Neural progenitor cell (in vitro differentiated cells): ENCODE measurements at places on chromosomes 6 and 20. TPM values are rescaled to one million over a fixed set of nuclear protein-coding genes. Genes with fewer than 3 reads are reported as not detected.

The PNPLA1 gene
- not detected in 2 replicates for total RNA-seq

The PI3 gene
- not detected in 2 replicates for total RNA-seq

GRCh38 chr20:57458400-57459160 lies 66.4 kb downstream of the CTCFL start:
- DNase-seq, result no peak

- no peak for DNase-seq
Observed at GRCh38 chr6:73078908-73079610, 146.2 kb downstream of the KHDC1L start.

The VWA7 gene
- total RNA-seq, result 0.15 and 0.34 TPM in 2 replicates

DNA sequence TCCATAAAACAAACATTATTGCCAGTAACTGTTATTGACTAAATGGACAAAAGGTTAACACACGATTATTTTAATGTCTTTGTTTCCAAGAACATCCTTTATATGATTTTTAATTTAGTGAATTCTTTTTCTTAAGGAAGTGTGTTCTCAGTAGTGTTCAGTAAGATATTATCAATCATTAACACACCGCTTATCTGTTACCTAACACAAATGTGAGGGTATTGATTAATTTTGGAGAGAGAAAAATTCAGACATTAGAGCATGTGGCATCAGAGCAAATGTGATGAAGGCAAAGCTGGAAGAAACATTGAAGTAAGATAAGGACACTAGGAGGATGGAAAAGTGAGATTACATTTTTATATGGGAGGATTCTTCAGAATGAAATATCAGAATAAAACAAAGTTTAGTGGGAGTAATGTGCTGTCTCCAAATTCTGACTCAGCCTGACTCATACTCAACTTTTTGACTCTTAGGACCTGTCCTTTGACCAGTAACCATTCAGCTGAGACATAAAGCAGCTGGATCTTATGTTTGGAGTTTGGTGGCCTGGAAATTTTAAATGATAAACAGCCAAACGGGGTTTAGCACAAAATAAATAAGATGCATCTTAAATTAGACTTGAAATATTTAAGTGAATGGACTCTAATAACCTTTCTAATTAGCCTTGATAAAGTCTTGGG lies 348.6 kb downstream of the CD109 start:
- no peak for DNase-seq

- no peak for DNase-seq
Observed at GRCh38 chr20:32993496-32994050, 10.7 kb downstream of the SUN5 start.

DNA sequence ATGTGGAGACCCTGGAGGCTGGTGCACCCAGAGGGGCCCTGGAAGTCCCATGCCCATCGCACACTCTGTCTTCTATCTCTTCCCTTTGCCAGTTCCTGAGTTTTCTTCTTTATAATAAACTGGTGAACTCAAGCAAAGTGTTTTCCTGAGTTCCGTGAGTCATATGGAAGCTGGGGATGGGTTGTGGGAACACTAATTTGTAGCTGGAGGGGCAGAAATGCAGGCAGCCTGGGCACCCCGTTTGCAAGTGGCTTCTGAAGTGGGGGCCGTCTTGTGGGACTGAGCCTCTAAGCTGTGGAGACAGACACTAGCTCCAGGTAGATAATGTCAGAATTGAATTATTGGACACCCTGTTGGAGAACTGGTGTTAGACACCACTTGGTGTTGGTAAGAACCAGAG lies 3.2 kb upstream of the PPP1R3G start:
- DNase-seq, result no peak

DNA sequence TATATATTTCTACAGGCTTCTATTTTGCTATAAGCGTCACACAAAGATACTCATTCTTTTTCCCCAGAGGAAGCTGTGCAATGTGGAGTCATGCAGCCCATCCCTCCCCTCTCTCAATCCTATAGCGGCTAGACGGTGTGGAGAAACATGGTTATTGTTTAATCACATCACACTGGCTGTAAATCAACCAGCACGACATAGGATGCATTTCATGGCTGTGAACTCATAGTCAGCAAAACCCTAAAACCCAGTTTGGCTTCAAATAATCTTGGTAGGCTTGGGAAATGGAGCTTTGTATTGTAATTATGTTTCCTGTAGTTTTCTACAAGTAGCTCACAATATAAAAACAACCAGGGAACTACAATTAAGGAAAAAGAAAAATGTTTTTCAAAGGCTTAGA lies 16.8 kb downstream of the FOXC1 start:
- no peak for DNase-seq

DNA sequence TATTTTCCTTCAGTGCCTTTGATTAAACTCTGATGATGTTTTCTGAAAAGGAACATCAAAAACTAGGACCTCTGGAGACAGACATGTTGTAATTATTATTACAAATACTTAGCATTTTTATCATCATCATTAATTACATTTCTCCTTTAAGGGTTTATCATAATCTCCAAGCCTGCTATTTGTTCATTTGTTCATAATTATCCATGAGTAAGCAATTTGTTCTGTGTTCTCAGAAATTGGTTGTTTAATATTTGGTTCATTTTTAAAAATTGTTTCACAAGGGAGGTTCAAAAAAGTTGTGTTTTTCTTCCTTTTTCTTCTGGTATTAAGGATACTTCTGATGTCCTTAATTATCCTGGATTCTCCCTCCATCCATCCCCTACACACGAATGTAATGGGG lies 850.2 kb upstream of the FLRT3 start:
- no peak for DNase-seq

- no peak for DNase-seq
Observed at GRCh38 chr20:3612795-3613572, 50.2 kb downstream of the GFRA4 start.

GRCh38 chr6:135506270-135506997 lies 8.9 kb upstream of the AHI1 start:
- DNase-seq, result peak; percentile 37

DNA sequence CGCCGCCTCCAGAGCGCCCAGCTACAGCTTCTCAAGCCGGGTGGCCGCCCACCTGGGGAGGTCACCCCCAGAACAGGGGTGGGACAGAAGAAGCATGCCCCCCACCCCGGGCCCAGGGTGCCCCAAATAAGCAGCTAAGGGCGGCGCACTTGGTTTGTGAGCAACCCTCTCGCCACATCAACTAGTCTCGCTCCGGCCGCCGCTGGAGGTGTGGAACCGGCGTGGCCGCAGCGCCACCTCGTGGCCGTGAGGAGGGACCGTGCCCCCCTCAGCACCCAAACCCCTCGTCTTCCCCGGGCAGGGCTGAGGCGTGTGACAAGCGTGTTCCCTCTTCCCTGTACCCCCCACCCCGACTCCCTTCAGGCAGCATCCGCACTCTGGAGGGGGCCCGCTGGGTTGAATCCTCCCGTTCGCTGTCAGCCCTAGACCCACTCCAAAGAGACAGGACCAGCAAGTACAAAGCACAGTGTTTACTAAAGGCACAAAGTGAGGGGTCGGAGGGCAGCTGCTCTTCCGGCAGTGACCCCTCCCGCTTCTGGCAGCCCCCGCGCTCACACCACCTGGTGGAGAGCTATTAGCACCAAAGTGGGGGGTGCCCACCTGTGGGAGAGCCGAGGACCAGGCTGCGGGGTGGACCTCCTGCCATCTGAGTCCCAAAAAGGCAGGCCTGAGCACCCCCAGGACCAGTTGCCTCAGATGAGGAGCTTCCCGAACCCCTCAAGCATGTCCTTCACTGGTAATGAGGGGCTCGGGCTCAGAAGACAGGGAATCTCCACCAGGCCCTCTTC lies 45.4 kb downstream of the MDFI start:
- peak; percentile 91 for DNase-seq

DNA sequence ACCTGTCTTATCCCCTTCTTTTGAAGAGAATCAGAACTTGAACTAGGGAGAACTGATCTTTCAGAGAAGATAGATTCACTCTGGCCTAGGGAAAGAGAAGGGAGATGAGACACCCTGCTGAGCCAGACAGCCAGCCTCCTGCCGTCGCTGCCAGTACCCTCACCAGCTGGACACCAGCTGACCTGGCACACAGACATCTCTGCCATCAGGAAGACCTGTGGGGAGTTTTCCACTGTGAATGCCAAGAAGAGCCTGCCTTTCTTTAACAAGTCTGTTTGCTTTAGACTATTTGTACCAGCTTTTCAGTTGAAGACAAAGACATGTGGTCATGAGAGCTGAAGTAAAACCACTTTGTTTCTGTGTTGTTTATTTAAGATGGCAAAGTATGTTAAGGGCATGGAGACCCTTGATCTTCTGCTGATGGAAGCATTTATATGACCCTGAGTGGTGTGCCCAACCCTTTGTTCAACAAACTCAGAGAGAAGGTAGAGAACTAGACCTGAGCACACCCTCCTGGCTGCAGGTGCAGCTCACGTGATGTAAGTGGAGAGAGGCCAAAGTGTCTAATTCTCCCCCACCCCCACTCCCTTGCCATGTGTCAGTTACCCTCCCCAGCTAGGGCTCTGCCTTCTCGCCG lies 82.3 kb upstream of the SLC24A3 start:
- no peak for DNase-seq

- DNase-seq, result no peak
Observed at GRCh38 chr6:137426007-137426689, 68.0 kb downstream of the OLIG3 start.

The ZNF311 gene
- total RNA-seq, result 1.9 and 2.0 TPM in 2 replicates

The MCHR2 gene
- total RNA-seq, result not detected in 2 replicates

The SCUBE3 gene
- 9.0 and 11.4 TPM in 2 replicates for total RNA-seq

The BAK1 gene
- total RNA-seq, result 13.9 and 40.0 TPM in 2 replicates

The TAF11 gene
- total RNA-seq, result 51.8 and 75.0 TPM in 2 replicates

DNA sequence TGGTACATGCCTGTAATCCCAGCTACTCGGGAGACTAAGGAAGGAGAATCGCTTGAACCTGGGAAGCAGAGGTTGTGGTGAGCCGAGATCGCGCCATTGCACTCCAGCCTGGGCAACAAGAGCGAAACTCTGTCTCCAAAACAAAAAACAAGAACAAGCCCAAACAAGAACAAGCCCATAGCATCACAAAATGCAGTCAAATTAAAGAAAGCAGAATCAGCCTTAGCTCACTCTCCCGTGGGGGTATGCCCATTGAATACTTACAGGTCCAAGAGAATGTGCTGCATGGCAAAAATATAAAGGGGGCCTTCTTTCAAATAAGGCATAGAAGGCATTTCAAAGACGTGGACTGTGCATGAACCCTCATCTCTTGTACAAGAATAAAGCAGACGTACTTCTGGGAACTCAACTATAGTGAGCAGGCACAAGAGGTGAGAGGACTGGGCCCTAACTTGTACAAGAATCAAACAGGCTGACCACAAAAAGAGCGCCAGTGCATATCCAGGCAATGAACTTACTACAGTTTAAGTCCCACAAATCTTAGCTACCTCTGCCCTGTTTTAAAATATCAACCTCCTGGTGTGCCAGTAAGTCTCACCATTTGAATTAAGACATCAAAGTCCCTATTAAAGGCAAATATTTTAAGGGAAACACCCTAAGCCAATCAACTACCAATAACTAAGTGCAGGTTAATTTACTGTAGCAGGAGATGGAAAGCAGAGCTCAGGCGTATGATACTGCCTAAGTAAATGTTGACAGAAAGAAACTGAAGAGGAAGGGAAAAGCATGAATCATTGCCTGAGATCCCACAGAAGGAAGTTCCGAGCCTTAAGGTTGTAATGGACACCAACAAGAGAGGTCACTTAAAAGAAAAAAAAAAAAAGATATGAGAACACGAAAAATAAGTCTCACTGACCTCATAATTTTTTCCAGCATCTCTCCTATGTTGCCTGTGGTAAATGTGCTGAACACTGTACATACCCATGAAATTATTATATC lies 37.4 kb downstream of the TOMM6 start:
- DNase-seq, result no peak

The FAM135A gene
- 68.8 and 85.3 TPM in 2 replicates for total RNA-seq

DNA sequence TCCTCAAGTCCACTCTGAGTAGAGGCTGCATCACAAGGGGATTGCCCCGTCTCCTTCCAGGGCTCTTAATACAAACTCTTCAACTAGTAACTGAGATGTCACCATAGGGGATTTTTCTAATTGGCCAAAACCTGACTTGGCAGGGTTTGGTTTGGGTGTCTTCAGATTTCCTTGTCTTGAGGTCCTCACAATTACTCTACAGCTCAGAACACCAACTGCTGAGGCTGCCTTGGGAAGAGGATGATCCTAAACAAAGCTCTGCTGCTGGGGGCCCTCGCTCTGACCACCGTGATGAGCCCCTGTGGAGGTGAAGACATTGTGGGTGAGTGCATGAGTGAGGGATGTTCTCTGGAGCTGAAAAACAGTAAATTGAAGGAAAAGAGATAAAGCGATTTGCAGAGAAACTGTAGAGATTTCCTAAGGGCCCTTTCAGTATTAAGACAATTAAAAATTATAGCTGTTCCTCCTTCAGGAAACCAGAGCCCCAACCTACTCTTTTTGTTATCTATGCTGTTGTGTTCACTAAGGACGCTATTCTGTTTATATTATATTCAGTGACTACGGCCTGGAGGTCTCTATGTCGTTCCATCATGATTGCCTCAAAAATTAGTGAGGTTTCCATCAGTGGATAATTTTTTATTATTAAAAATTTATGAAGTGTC lies at the start of gene HLA-DQA1:
Gene HLA-DQA1, plus strand, starts transcription at position 188 of the 662 bp plus-strand sequence. Its CDS starts 53 bp downstream, at position 241.
- DNase-seq, result no peak

DNA sequence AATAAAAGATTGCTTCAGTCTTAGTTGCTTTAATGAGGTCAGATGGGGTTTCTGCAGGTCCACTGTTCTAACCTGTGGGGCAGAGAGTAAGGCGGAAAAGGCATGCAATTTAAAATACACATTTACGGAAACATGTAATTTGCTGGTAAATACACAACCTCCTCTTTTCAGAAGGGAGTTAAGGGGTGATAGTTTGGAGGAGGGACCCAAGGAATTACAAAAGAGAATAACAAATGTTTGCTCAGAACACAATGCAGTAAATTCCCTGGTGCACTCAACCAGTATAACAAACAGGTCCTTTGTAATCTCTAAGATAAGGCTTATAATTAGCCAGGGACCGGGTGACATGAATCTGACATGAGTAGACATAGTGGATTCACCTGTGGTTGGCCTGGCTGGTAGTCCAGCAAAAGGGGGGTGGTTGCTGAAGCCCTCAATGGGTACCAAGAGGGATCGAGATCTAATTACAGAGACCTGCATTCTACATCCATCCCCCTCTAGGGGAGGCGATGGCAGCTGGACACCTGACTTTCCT lies 295.1 kb downstream of the PHACTR1 start:
- DNase-seq, result peak; percentile 31

DNA sequence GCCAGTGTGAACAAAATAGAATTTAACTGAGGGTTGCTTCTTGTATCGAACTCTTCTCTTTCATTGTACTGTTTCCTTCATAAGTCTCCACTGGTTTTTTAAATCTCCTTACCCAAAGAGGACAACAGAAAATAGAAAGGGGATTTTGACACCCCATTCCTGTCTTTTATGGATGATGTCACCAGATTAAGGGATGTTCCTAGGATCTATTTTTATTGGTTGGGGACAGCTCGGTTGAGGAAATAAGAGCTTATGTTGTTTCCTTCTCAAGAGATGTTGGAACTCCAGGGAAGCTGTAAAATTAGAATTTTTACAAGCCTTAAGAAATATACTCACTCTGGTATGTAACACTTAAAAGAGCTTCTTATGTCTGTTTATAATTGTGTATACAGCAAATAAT lies 171.5 kb downstream of the PHF3 start:
- DNase-seq, result no peak

The LINC00237 gene
- total RNA-seq, result not detected in 2 replicates

The SMLR1 gene
- total RNA-seq, result not detected in 2 replicates

The BNIP5 gene
- not detected in 2 replicates for total RNA-seq

The PRKN gene
- total RNA-seq, result 2.2 and 2.8 TPM in 2 replicates

- no peak for DNase-seq
Observed at GRCh38 chr6:21073318-21073839, 520.2 kb upstream of the SOX4 start.
